ENCODE measurements at places on chromosomes 6 and 20. TPM values are rescaled to one million over a fixed set of nuclear protein-coding genes. Genes with fewer than 3 reads are reported as not detected.

Gene LCA5
- total RNA-seq, result 4.4 TPM

DNA sequence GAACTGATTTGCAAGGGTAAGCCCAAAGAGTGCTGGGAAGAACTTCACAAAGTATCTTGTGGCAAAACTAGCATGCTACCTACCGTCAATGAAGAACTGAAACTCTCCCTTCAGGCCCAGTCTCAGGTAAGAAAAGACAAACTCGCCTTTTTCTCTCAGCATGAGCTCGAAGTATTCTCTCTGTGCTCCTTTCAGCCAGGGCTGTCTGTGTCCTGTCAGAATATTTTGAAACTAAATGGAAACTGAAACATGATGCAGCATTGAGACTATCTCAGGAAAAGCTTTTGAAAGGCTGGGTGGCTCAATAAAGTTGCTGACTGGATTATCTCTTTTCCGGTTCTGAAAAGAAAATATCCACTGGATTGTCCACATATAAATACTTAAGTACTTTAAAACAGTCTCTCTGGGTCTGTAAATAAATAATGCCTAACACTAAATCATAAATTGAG lies 696 bp downstream of the CALHM5 start:
- DNase-seq, result no peak

Gene FAM83C
- not detected for total RNA-seq

- DNase-seq, result no peak
Measured at GRCh38 chr20:62216636-62217566, 3.2 kb downstream of the HRH3 start.

DNA sequence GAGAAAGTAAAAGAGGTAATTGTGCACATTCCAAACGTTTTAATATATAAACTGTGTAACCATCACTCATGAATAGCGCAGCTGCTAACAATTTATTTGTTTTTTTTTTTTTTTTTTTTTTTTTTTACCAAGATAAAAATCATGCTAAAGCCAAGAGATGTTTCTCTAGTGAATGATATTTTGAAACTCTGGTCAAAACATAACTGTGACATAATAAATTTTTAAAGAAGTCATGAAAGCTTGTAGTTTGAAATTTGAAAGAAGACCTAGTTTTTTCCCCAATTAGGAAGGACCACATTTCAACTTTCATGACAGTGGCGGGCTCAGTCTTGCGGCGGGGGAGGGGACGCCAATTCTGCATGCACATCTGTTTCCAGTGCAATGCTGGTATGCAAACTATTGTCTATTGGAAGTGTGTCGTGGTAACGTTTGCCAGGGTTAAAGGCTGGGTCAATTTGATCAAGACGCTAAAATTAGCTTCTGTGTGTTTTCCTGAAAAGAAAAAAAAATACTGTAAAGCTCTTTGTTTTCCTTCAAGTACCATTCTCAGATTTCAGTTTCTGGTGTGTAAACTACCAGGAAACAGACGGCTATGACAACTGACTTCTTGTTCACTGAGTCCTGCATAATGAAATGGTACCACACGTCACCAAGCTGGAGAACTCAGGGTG lies 211.9 kb downstream of the FOXC1 start:
- no peak for DNase-seq

- DNase-seq, result no peak
Measured at GRCh38 chr6:157847846-157848245, 24.8 kb downstream of the SNX9 start.

Gene LHFPL5
- total RNA-seq, result not detected

- DNase-seq, result no peak
Measured at GRCh38 chr6:132228894-132229293, 172.4 kb downstream of the MOXD1 start.

- no peak for DNase-seq
Measured at GRCh38 chr6:46961711-46962110, 40.0 kb upstream of the ADGRF5 start.

DNA sequence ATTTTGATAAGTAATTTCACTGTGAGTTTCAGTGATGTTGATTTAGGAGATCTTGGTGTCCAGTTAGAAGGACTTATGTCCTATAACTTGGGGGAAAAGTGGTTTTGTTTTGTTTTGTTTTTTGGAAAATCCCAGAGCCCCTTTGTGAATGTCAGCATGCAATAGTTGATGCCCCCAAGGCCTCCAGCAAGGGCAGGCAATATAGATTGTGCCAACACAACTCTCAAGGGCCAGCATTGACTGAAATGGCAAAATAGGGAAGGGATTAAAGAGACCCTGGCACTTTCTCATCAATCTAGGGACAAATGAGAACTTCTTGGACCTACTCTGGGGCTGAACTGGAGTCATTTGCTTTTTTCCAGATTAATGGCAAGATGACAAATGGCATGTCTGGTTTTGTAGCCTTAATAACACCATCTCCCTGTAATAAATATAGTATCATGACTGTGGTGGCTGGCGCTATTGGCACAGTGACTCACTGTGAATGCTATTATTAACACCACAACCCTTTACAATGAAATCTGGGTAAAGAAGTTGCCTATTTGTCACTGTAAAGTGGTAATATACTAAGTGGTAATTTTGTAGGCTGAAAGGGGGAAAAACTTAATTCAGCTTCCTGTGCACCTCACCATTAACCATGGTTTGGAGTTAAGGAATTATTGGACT lies 51.8 kb downstream of the ABRACL start:
- no peak for DNase-seq

Gene APOM
- 0.85 TPM for total RNA-seq

GRCh38 chr20:3237958-3238615 lies 903 bp downstream of the SLC4A11 start:
- DNase-seq, result no peak
